ENCODE measurements at places on chromosomes 7 and 10. TPM values are rescaled to one million over a fixed set of nuclear protein-coding genes. Genes with fewer than 3 reads are reported as not detected.

GALNT17 gene
- total RNA-seq = 9.3 TPM

MYO1G gene
- 0.59 TPM for total RNA-seq

TSC22D4 gene
- 17.6 TPM for total RNA-seq

MNX1 gene
- not detected for total RNA-seq

SUPV3L1 gene
- total RNA-seq = 28.1 TPM

ASB13 gene
- 21.4 TPM for total RNA-seq

SVOPL gene
- not detected for total RNA-seq

SLC16A9 gene
- total RNA-seq = 18.2 TPM

NODAL gene
- total RNA-seq = not detected

TAF3 gene
- total RNA-seq = 17.5 TPM

KCNIP2 gene
- 4.1 TPM for total RNA-seq

FRMD4A gene
- 30.9 TPM for total RNA-seq

KLLN gene
- 1.3 TPM for total RNA-seq

CPVL gene
- total RNA-seq = 10.5 TPM

AVPI1 gene
- 15.1 TPM for total RNA-seq

WASHC2A gene
- 14.3 TPM for total RNA-seq

MICALL2 gene
- total RNA-seq = 6.8 TPM

MOGAT3 gene
- total RNA-seq = not detected

SRI gene
- 66.0 TPM for total RNA-seq

POT1 gene
- 31.6 TPM for total RNA-seq

All from uterus (tissue), 4 donors.